ENCODE measurements at places on chromosomes 7 and 10.

GRCh38 chr10:130729876-130730275 lies 581.6 kb downstream of the TCERG1L start:
- peaks cover 23% of the 10 kb centered on the region for H3K27me3 ChIP-seq
- H3K4me3 ChIP-seq, result no peak overlapping the region
- no peak for DNase-seq
- no peaks in the 10 kb centered on the region for H3K36me3 ChIP-seq

DNA sequence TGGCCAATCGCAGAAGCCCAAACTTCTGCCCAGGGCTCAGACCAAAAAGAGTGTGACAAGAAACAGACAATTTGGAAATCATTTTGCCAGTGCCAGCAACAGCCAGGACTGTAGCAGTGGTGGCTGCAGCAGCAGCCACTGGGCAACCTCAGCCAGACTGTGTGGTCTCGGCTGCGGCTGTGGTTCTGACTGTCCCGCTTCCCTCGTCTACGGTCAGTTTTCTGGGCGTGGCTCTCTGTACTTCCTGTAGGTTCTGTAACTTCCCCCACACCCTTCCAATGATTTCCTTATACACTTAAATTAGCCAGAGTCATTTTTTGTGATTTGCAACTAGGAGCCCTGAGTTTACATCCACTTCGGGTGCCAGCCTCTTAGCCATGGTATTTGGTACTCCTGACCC lies 39.9 kb downstream of the CYTH3 start:
- H3K4me3 ChIP-seq, result no peak overlapping the region
- DNase-seq, result no peak
- H3K27me3 ChIP-seq, result no peaks in the 10 kb centered on the region
- no peaks in the 10 kb centered on the region for H3K4me1 ChIP-seq

DNA sequence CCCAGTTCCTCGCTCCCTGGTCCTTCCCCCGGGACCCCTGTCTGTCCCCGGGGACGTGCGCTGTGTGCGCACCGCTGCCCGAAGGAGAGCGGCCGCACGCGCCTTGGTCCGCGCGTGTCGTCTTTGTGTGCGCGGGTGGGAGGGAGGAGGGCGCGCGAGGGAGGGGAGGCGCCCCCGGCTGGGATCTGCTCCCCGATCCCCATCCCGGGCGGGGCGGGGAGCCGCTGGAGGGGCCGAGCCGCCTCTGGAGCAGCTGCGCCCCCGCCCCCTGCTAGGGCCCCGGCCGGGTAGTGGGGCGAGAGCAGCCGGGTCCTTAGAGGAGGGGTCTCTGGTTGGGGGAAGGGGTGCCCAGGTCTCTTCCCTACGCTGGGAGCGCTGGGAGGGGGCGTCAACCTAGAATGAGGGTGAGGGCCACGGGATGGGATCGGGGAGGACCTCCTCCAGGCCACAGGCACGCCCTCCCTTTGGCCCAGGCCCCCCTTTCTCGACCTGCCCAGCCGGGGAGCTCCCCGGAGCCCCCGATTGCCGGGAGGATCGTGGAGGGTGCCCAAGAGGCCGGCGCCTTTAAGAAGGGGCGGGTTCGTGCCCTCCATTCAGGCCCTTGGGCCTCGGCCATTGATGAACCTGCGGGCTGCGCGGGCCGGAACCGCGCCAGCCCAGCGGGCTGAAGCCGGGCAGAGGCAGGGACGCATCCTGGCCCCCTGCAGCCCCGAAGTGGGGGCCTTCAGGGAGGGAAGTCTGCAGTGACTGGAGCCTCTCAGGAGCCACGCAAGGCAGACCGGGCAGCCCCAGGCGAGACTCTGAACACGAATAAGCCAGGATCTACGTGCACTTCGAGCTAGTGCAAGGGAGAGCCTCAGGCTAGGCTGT lies 678 bp downstream of the SH2B2 start:
- H3K4me3 ChIP-seq, result peak overlapping the region; percentile 88
- no peaks in the 10 kb centered on the region for H3K36me3 ChIP-seq
- no peak overlapping the region for H3K27ac ChIP-seq
- H3K27me3 ChIP-seq, result no peaks in the 10 kb centered on the region

DNA sequence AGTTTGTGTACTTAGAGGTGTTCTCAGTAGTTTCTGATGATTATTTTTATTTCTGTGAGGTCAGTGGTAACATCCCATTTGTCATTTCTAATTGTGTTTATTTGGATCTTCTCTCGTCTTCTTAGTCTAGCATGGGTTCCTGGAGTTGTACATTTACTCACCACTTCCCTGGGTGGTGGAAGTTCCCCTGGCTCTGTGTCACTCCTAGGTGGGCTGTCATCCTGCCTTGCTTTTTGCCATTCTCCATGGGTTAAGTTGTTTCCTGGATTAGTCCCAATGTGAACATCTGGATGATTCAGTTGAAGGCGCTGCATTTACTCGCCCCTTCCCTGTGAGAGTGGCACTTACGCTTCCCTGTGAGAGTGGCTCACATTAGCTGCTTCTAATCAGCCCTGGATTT lies 48.2 kb downstream of the GSAP start:
- H3K4me1 ChIP-seq, result no peaks in the 10 kb centered on the region
- no peaks in the 10 kb centered on the region for H3K27me3 ChIP-seq
- no peaks in the 10 kb centered on the region for H3K36me3 ChIP-seq
- no peak overlapping the region for H3K4me3 ChIP-seq
- H3K27ac ChIP-seq, result no peak overlapping the region
- no peak for DNase-seq

GRCh38 chr10:597976-598375 lies 91.5 kb downstream of the DIP2C start:
- H3K36me3 ChIP-seq, result no peaks in the 10 kb centered on the region
- H3K4me1 ChIP-seq, result no peaks in the 10 kb centered on the region
- no peak overlapping the region for H3K4me3 ChIP-seq

DNA sequence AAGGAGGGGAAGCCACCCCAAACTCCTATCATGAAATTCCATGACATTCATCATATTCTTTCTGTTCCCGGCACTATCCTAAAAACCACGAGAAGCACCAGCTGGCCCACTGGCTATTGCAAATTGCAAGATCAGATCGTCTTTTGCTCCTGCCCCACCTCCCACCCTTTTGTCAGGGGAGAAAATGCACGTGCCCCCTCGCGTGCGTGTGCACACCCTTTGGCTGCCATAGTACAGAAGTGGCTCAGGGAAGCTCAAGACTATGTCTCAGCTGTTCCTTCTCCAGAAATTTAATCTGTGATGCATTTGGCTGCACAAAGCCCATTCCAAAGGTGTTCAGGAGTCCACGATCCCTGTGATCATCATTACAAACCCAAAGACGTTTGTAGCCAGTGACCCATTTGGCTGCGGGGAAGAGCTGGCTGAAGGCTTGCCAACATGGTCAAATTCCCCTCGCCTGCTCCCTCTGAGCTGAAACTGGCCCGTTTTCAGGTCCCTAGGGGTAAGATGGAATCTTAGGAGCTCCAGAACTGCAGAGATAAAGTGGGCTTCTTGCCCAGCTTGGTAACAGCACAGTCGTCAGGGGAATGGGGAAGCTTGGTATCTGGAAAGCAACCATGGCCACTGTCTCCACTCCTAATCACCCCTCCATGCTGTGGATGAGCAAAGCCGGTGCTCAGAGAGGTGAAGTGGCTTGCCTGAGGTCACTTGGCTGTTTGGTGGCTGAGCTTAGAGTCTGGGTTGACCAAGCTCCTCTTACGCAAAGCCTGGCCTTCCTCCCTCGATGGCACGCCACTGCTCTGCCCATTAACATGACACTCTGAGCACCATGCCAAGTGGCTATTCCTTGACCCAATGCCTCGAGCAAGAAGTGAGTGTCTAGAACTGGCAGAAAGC lies 155.4 kb downstream of the NEURL1 start:
- no peak for DNase-seq
- no peak overlapping the region for H3K27ac ChIP-seq
- no peaks in the 10 kb centered on the region for H3K27me3 ChIP-seq
- no peaks in the 10 kb centered on the region for H3K4me1 ChIP-seq
- H3K36me3 ChIP-seq, result no peaks in the 10 kb centered on the region
- H3K4me3 ChIP-seq, result no peak overlapping the region

- no peaks in the 10 kb centered on the region for H3K27me3 ChIP-seq
- H3K4me3 ChIP-seq, result no peak overlapping the region
- peaks cover 15% of the 10 kb centered on the region for H3K4me1 ChIP-seq
These were observed 20.0 kb downstream of the JAZF1 start for GRCh38 chr7:28160551-28160991.

GRCh38 chr7:75888464-75889222 lies 9.8 kb downstream of the RHBDD2 start:
- DNase-seq, result no peak
- peaks cover 8% of the 10 kb centered on the region for H3K36me3 ChIP-seq
- H3K27ac ChIP-seq, result no peak overlapping the region
- peaks cover 38% of the 10 kb centered on the region for H3K4me1 ChIP-seq
- no peak overlapping the region for H3K4me3 ChIP-seq
- H3K27me3 ChIP-seq, result no peaks in the 10 kb centered on the region

- H3K4me3 ChIP-seq, result no peak overlapping the region
- H3K36me3 ChIP-seq, result no peaks in the 10 kb centered on the region
- no peaks in the 10 kb centered on the region for H3K4me1 ChIP-seq
- H3K27me3 ChIP-seq, result no peaks in the 10 kb centered on the region
- H3K27ac ChIP-seq, result no peak overlapping the region
- DNase-seq, result no peak
These were observed 27.5 kb upstream of the RELN start for GRCh38 chr7:104017001-104017400.

Data from PC-9 (cell line).